ENCODE measurements at places on chromosomes 2 and 18.

DNA sequence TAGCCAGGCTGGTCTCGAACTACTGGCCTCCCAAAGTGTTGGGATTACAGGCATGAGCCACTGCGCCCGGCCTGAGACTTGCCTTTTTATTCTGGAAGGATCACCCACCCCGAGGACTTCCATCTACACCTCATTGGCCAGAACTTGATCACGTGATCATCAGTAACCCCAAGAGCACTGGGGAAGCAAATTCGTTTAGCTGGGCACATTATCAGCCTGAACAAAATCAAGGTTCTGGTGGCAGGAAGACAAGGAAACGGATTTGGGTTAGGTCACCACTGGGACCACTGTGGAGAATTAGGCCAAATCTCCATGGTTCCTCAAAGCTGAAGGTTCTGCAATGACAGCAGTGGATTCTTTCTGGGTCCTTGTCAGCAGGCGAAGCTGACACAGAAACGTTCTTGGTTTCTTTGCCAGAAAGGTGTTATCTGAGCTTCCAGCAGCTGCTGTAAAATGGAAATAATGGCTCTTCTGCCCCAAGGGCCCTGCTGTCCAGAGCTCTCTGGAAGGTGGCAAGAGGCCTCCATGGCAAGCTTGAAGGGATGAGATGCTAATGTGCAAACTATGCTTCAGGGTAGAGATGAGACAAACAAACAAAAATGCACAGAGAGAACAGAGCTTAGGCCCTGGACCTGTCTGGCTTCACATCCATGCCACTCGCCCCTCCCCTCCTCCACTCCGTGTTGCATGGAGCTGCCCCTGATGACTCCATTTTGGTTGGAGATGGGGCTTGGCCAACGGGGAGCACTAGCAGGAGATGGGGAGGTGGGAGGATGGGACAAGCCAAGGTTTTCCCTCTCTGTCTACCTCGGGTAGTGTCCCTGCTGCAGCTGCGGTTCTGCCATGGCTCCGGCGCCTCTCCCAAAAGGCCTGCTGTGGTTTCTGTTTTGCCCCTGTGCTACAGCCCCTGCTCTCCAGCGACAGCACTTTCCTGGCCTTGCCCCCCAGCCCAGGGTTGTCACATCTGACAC is 28.4 kb downstream of the TMEM177 start:
- DNase-seq, result no peak

DNA sequence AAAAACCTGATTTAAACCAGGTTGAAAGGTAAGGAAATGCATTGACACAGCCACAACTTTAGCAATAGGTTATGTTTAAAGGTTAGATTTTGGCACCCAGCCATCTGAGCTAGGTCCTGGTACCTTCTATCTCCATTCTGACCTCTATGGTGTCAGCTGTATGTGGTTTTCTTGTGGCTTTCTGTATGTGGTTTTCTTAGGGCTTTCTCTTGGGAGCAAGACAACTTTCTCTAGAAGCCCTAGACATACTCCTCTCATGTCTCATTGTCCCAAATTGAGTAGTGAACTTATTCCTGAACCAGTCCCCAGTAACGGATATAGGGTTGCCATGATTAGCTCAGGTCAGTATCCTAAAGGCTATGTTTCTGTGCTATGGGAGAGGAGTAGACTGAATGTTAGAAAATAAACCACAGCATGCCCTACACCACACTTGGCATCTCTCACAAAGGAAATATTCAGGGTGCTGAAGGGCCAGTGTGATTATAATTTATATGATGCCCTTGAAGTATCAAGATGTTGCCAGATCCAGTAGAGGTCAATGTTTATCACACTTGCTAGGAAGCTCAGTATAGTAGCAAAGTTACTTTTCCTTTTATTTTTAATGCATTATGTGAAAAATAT is 176.1 kb downstream of the CAPN13 start:
- no peak for DNase-seq

- DNase-seq, result no peak
Measured at GRCh38 chr2:96074156-96074555, 39.4 kb upstream of the GPAT2 start.

DNA sequence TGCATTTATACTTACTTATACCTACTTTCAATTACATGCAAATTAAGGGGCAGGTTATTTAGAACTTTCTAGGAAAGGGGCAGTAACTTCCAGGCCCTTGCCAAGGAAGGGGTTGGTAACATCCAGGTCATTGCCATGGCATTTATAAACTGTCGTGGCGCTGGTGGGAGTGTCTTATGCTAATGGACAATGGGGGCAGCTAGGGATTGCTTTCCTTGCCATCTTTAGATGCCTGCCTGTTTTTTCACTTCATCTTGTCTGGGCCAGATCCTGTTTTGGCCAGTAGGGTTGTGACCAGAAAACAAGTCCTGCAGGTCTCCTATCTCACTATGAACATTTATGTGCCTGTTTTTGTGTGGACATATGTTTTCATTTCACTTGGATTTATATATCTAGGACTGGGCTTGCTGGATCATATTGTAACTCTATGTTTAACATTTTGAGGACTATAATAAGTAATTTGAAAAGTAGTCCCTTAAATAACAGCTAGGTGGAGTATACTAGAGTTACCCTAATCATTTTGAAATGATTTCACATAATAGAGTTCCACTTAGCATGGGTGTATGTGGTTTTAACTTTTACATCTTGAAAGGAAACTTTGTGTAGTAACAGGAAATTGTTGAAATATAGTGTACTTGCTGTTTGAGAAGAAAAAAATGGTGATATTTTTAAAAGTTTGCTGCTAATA is 56.1 kb downstream of the LCLAT1 start:
- DNase-seq, result peak; percentile 59

DNA sequence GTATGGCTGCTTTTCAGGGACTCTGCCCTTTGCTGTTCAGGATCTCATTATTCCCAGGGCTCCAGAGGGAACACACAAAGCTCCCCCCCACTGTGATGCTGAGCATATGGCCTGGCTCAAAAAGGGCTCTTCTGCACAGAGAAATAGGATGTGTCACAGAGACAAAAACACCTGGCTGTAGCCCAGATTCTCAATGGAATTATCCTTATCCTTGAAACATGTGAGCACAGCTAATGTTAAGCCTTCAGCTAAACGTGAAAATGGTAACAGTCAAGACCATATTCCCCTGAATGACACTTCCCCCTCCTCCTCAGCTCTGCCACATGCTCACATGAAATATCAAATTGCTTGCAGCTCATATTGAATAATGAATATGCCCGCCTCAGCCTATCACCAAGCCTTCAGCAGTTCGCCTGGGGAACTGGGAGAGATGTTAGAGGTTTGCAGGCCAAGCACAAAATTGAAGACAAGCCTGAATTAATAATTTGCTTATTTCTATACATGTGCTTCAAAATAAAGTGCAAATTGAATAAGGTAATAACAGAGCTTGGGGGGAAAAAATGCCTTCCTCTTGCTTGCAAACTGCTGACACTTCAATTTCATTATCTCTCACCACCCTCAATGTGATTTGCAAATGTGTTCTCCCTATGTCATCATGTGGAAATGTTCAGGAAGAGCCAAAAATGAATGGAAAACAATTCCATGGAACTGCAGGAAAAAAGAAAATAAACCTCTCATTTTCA is 181.0 kb upstream of the HNRNPA3 start:
- DNase-seq, result no peak

- DNase-seq, result peak; percentile 58
Measured at GRCh38 chr2:137964066-137964858, at the start of gene HNMT. Gene HNMT, plus strand, starts transcription at chr2:137964473. Its CDS starts 19 bp downstream, at chr2:137964492.

- DNase-seq, result peak; percentile 72
Measured at GRCh38 chr2:68438455-68439303, 28.4 kb downstream of the FBXO48 start.

- no peak for DNase-seq
Measured at GRCh38 chr2:15890936-15891905, 49.1 kb upstream of the MYCN start.

DNA sequence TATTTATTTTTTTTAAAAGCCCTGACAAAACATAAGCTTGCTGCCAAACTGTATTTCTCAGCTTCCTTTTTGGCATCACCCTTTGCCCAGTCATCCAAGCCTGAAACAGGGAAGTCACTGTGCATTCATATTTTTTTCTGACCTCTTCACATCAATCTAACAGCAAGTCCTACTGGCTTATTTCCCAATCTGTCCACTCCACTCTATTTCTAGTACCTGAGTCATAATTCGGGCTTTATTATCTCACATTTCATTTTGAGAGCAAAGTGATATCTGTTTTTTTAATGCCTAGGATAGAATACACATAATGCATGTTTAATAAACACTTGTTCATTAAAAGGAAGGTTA is 5.1 kb downstream of the HNMT start:
- peak; percentile 95 for DNase-seq

GRCh38 chr18:39596221-39596620 is 2030.6 kb upstream of the CELF4 start:
- DNase-seq, result no peak

- no peak for DNase-seq
Measured at GRCh38 chr18:77784759-77785379, 535.2 kb downstream of the GALR1 start.

DNA sequence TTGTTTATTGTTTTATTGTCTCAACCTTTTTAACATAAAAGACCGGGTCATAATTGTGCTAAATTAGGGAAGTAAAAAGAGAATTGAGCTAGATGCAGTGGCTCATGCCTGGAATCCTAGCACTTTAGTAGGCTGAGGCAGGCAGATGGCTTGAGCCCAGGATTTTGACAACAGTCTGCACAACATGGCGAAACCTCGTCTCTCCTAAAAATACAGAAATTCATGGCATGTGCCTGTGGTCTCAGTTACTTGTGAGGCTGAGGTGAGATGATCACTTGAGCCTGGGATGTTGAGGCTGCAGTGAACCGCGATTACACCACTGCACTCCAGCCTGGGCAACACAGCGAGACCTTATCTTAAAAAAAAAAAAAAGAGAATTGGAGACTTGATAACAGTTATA is 104.2 kb upstream of the TTC27 start:
- DNase-seq, result no peak

GRCh38 chr2:146128216-146128615 is 1608.3 kb upstream of the ZEB2 start:
- DNase-seq, result no peak

- no peak for DNase-seq
Measured at GRCh38 chr2:64367444-64368232, 86.3 kb upstream of the LGALSL start.

- peak; percentile 67 for DNase-seq
Measured at GRCh38 chr2:27249891-27250651, 12.8 kb downstream of the SLC30A3 start.

- no peak for DNase-seq
Measured at GRCh38 chr2:28666496-28667184, 85.0 kb upstream of the PPP1CB start.

GRCh38 chr2:112147382-112148168 is 9.4 kb downstream of the FBLN7 start:
- DNase-seq, result peak; percentile 7

- peak; percentile 31 for DNase-seq
Measured at GRCh38 chr2:19866771-19867170, 35.0 kb downstream of the TTC32 start.

- no peak for DNase-seq
Measured at GRCh38 chr2:188784269-188784762, 189.9 kb upstream of the COL3A1 start.

GRCh38 chr2:187017438-187017837 is 168.5 kb upstream of the ZSWIM2 start:
- no peak for DNase-seq

GRCh38 chr2:48089644-48090043 is 183.3 kb upstream of the FBXO11 start:
- DNase-seq, result no peak

GRCh38 chr18:50089702-50090101 is 105.2 kb downstream of the MYO5B start:
- DNase-seq, result no peak

DNA sequence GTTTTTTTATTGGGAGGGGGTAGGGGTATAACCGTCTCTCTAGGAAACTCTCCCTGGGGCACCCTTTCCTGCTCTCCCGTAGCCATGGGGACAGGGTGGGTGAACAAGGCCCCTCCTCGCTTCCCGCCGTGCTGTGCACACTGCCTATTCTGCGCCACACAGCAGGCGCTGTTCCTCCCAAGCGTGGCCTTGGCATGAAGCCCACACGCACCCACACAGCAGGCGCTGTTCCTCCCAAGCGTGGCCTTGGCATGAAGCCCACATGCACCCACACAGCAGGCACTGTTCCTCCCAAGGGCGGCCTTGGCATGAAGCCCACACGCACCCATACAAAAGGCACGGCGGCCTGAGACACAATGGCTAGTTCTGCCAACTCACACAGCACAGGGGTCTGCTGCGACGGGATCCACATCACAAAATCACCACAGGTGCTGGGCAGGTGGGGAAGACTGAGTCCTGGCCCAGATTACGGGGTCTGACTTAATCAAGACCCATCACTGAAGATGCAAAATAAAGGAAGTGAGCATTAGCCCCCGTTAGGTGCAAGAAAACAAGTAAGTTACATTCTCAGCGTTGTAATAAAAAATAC is 46.6 kb upstream of the TPO start:
- DNase-seq, result peak; percentile 56

GRCh38 chr2:227163485-227163997 is 464 bp downstream of the COL4A4 start:
- DNase-seq, result no peak

- DNase-seq, result peak; percentile 39
Measured at GRCh38 chr2:241317391-241317790, 1.7 kb downstream of the SEPTIN2 start.

- no peak for DNase-seq
Measured at GRCh38 chr2:191836853-191837769, 9.8 kb downstream of the CAVIN2 start.

DNA sequence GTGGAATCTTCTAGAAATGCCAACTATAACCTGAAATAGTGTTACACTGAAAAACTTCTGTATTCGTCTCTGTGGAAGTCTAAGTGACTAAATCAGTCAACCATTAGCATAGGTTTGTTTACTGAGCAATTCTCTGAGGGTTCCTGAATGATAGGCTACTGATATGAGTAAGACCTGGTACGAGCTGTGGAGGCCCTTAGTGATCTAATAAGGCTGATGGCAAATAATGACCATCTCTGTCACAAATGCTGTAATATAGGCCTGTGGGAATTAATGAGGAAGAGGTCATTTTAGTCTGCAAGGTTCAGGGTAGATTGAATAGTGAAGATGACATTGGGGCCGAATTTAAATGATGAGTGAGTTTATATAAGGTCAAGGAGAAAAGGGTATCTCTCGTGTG is 82.5 kb downstream of the MGAT5 start:
- DNase-seq, result no peak

DNA sequence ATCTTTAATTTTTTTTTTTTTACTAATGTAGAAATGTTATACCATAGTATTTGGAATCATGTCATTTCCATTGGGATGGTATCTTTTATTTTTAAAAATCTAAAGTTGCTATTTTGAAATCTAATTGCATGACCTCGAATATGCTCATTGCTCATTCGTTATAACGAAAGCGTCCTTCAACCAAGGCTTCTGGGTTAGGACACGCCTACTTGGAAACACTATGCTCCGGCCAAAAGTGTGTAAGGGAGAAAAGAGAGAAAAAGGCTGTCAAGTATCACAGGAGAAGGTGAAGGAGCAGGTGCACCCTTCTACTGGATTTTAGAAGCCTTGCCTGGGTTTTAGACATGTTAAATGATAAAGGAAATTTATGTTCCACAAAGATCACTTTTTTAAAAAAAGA is 465.9 kb upstream of the ID2 start:
- no peak for DNase-seq

GRCh38 chr2:145593991-145594614 is 1074.2 kb upstream of the ZEB2 start:
- peak; percentile 84 for DNase-seq
